Mucosa of descending colon (tissue), 3 donors: ENCODE measurements at places on chromosomes 3 and 15. TPM values are rescaled to one million over a fixed set of nuclear protein-coding genes. Genes with fewer than 3 reads are reported as not detected.

DNA sequence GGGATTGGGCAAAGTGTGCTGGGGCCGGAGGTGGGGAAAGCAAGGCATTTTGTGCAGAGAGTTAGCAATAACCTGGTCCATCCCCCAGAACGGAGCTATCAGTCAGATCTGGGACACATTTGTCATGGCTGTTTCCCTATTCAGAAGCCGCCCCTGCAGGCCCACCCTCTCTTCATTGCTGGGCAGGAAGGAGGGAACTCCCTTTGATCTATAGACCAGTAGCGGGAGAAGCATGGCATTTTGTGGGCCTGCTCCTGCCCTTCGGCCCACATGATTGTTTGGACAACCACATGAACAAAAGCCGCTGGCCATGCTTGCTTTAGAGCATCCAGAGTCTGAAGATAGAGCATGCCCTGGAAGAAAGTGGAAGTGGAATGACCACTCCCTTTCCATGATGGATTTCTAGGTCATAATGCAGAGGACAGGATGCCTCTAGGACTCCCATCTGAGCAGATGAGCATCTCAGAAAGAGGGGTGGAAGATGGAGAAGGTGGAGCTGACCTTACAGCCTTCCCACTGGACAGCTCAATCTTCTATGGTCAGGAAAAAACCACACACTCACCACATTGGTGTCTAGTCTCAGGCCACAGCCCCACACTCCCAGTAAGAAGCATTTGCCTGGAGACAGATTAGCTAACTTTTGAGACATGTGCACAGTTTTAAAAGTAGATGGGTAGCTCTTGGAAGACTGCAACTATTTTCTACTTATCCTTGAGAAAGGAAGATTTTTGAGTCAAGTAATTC, 11.9 kb upstream of the LRTM1 start:
- no peak for DNase-seq

- no peak for DNase-seq
Observed at GRCh38 chr3:102030661-102031060, 181.3 kb downstream of the NFKBIZ start.

The GALNT15 gene
- total RNA-seq, result 5.5 TPM

GRCh38 chr3:143183665-143183964, 64.0 kb downstream of the CHST2 start:
- no peak for DNase-seq

The HTR3E gene
- 0.16 TPM for total RNA-seq

GRCh38 chr3:45055032-45055410, 28.9 kb downstream of the CLEC3B start:
- no peak for DNase-seq

DNA sequence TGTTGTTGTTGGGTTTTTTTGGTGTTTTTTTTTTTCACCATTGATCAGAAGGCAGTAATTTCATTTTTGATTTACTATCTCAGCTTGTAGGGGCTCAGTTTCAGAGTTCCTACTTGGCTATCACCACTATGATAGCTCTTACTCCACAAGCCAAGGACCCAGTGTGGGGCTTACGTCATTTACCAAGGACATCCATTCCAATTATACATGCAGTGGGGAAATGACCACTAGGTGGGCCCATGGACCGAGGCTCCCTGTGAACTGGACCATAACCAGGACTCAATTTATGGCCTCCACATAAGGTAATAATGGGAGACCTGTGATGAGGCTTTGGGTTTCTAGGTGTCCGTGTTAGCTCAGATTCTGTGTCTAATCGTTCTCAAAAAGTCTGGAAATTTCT, 67.5 kb upstream of the CACNA1D start:
- DNase-seq, result no peak

The AP3B2 gene
- 5.4 TPM for total RNA-seq

- DNase-seq, result no peak
Observed at GRCh38 chr3:188476935-188477334, 323.0 kb downstream of the LPP start.

DNA sequence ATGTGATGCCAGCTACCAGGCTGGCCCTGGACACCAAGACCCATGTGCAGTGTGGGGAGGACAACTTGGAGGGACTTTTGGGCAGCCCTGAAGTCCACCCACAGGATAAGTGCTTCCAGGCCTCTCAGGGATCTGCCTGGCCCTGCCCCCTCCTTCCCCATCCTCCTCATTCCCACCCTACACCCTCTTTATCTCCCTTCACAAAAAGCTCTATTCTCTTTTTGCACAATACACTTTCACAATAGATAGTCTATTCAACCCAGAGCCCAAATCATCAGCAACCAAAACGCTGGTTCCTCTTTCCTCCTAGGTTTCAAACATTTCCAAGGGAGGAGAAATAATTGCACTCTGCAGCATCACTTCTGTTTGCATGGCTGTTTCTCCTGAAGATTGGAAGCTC, 7.8 kb upstream of the ZNF710 start:
- DNase-seq, result no peak

DNA sequence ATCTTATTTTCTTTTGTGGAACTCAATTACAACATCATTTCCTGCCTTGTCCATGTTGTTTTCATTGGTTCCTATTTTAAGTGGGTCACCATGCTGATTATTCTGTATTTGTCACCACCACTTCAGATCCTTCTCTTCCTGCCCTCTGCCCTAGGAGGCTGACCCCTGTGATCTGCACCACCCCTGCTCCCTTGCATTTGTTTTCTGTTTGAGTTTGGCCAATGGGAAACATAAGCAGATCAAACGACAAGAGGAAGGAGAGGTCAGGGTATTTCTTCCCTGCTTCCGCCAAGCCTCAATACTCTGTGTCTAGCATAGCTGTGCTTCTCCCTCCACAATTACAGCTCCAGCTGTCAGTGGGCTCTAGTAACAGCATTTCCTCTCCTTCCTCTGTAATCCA, 71.6 kb downstream of the IMPG2 start:
- no peak for DNase-seq

DNA sequence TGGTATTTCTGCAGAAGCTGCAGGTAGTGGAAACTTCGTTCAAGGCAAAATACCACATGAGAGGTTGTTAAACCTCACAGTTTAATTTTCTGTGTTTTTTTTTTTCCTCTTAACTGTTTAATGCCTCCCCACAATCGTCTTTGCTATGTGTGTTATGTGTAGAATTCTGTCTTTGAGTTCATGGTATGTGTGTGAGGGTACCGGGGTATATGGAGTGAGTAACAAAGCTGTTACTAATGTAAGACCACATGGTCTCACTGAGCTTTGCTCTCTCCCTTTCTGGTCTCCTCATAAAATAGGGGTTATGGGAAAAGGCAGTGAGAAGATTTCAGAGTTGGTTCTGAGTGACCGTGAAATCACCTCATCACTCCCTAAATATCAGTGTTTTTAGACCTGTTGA, 143.6 kb downstream of the USP13 start:
- no peak for DNase-seq
